Kidney tubule cell (primary cell): ENCODE measurements at places on chromosomes 5 and 9.

GRCh38 chr5:143758750-143759149, 53.2 kb upstream of the HMHB1 start:
- no peak for DNase-seq

GRCh38 chr5:62065050-62065449, 241.0 kb upstream of the KIF2A start:
- DNase-seq = no peak

GRCh38 chr5:137858954-137859353, 8.7 kb upstream of the MYOT start:
- DNase-seq = no peak

- DNase-seq = no peak
Measured at GRCh38 chr9:93087971-93088655, 7.9 kb upstream of the CARD19 start.

- no peak for DNase-seq
Measured at GRCh38 chr5:133703935-133704334, 91.6 kb upstream of the FSTL4 start.

- DNase-seq = no peak
Measured at GRCh38 chr5:180049185-180049548, 22.4 kb downstream of the RNF130 start.

DNA sequence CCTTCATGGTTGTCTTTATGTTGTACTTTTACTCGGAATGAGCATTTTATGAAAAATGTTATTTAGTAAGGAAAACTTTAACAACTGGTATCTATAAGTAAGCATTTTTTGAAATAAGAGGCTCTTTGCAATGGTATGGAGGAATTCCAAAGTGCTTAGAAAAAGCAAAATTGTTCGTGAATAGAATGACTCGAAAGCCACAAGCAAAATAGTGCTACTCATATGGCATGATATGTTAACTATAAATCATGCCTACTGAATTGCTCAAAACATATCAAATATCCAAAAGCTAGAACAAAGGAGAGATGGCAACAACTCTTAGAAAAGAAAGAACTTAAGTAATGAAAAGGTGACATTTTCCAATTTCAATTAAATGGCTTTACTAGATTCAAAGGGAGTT, 216.3 kb downstream of the KIAA0825 start:
- DNase-seq = no peak

- DNase-seq = no peak
Measured at GRCh38 chr5:117299936-117300328, 725.3 kb upstream of the SEMA6A start.
